ENCODE measurements at places on chromosomes 16 and 17.

GRCh38 chr16:20821682-20822081, 15.4 kb downstream of the REXO5 start:
- no peak for DNase-seq

DNA sequence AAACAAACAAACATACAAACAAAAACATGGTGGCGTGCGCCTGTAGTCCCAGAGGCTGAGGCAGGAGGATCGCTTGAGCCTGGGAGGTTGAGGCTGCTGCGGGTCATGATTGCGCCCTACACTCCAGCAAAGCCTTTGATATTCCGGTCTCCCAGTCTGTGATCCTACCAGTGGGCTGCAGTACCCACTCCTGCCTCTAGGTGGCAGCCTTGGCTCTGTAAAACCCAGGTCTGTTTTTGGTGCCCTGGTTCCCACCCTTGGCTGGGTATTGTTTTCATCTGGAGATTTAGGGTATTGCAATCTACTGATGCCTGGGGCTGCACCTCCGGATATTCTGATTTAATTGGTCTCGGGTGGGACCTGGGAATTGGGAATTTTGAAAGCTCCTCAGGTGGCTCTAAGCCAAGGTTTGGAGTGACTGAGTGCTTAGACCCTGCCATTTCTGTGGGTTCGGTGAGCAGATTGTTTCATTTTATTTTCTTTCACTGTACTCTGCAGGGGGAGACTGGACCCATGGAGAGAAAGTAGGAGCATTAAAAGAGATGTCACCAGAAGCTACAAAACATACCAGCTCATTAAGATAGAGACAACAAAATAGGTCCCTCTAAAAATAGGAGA, 40.5 kb downstream of the MYH3 start:
- peak; percentile 56 for DNase-seq

DNA sequence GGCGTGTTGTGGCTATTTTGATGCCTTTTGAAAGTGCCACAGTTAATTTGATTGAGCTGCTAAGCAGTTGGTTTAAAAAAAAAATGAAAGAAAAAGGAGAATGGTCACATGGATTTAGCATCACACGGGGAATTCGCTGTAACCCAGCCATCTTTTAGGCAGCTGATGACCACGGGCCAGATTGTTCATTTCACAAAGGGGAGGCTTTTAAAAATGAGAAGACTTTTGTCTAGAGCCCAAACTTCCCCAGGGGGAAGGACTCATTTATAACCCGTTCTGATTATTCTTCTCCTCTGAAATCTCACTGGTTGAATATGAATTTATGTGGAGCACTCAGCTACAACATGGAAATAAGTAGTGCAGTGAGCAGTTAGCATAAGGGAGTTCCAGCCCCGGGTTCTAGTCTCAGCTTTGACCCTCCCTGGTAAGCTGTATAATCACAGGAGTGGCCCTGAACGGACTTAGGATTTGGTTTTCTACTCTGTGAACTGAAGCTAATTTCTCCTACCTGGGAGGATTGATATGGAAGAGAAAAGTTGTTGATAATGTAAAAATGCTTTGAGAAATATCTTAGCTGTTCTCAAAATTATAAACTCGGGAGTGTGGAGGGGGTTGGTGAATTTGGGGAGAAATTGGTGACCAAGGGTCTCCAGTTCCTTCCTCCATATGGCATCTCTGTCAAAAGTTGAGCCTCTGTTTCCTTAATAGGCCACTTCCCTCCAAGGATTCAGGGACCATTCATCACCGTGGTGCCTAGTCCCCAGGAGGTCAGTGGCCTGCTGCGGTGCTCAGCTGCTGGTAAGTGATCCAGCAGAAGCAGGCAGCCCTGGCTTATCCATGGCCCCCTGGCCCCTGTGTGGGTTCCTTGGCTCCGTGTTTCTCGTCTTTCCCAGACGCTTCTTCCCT, 76.4 kb upstream of the TBX2 start:
- no peak for DNase-seq

- no peak for DNase-seq
Observed at GRCh38 chr17:41865596-41865893, 322 bp upstream of the KLHL11 start.

- DNase-seq, result no peak
Observed at GRCh38 chr16:1784977-1785845, 2.5 kb downstream of the NUBP2 start.

GRCh38 chr16:80166082-80166481, 374.7 kb upstream of the DYNLRB2 start:
- DNase-seq, result no peak

- no peak for DNase-seq
Observed at GRCh38 chr16:23187341-23187740, 4.8 kb downstream of the SCNN1G start.

- no peak for DNase-seq
Observed at GRCh38 chr16:85541980-85542900, 70.9 kb upstream of the GSE1 start.

- no peak for DNase-seq
Observed at GRCh38 chr17:72381597-72382397, 261.0 kb downstream of the SOX9 start.

DNA sequence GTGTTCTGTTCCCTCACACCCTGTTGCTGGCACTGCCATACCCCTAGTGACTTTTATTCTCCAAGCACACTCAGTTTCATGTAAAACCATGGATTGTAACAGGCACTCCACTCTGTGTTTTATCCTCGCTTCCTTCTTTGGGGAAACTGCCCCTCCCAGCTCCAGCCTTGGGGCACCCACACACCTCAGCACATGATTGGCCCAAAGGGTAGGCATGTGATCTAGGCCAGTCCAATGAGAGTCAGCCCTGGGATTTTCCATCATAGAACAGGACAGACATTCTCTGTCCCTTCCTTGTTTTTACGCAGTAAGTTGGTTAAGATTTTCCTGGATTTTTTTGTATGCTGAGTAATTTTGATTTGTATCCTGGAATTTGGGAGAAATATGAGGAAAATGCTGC, 115.4 kb downstream of the C16orf95 start:
- DNase-seq, result no peak

DNA sequence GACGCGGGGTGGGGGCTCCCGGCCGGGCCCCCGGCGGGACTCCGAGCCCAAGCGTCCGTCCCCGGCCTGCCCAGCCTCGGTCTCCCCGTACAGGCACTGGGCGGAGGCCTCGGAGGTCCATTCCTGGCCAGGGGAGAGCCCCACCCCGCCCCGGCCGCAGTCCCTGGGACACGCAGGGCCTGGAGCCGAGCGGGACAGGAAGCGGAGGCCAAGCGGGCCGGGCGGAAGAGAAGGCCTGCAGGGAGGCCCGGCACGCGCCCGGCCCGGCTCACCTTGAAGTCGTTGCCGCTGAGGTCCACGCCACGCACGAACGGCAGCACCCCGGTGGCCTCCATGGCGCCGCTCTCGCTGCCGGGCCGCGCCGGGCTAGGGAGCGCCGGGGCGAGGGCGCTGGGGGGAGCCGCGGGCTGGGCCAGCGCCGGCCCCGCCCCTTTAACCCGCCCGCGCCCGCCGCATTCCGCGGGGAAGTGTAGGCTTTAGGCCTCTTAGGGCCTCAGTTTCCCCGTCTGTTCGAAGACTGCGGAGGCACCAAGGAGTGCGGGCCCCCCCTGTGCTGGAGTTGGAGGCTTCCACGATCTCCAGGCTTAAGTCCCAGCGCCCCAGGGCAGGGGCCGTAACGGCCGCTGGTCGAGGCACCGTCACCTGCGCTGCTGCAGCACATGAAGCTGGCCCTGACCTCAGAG, at the start of gene FLII:
Gene FLII, minus strand, starts transcription at position 383 of the 683 bp plus-strand sequence. Its CDS starts 48 bp downstream, at position 335.
- DNase-seq, result peak; percentile 51

DNA sequence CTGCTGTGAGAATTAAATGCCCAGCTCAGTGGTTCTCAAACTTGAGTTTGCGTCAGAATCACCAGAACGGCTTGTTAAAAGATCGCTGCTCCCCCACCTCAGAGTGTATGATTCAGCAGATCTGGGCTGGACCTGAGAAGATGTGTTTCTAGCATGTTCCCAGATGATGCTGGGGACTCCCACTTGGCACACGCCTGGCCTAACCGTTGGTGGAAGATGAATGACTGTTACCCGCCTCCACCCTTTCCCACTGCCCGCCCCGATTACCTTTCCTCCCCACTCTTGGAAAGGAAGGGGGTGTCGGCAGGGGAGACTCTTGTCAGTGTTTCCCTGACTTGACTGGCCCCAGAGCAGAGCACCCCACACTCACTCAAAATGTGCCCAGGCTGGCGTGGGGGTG, 29.3 kb upstream of the ABCC3 start:
- no peak for DNase-seq

GRCh38 chr16:9082422-9082821, 9.0 kb upstream of the HAPSTR1 start:
- no peak for DNase-seq

GRCh38 chr16:31536804-31537361, 9.2 kb downstream of the AHSP start:
- no peak for DNase-seq

- DNase-seq, result no peak
Observed at GRCh38 chr16:88333848-88334777, 48.6 kb upstream of the ZNF469 start.

DNA sequence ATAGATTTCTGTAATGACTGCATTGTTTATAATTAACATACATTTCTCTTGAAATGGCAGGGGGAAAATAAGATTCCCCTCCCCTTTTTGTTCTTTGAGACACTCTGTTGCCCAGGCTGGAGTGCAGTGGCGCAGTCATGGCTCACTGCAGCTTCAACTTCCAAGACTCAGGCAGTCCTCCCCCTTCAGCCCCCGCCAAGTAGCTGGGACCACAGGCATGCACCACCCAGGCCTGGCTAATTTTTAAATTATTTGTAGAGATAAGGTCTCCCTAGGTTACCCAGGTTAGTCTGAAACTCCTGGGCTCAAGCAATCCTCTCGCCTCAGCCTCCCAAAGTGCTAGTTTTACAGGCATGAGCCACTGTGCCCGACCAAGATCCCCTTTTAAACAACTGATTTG, 67.7 kb downstream of the KATNIP start:
- no peak for DNase-seq

DNA sequence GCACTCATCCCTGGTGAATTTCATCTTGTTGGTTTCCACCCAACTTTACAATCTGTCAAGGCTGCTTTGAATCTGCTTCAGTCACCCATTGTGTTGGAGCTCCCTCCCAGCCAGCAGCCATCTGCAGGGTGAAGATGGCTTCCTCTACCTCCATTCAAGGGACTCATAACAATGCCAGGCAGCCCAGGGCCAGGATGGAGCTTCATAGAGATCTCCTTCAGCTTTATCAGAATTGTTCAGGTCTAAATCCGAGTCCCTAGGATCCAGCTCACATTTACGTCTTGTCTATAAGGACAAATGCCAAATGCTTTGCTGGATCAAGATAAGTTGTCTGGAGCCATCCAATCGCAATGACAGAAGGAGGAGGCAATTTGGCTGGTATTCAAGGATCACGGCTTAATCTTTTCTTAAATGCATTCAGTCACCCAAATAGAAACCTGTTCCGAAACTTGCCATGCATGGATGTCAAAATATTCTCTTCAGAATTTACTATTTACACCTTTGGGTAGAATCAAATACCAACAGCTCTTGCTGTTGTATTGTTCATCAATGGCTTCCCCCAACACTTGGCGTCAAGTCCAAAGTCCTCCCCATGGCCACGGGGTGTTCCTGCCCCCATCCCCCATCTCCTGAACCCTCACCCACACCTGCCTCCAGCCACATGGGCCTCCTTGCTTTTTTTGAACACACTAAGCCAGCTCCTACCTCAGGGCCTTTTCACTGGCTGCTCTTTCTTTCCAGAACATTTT, 3.8 kb upstream of the FAM171A2 start:
- DNase-seq, result no peak

- DNase-seq, result no peak
Observed at GRCh38 chr16:69941251-69942098, 9.7 kb upstream of the CLEC18A start.

GRCh38 chr16:66269617-66270332, 96.7 kb upstream of the CDH5 start:
- DNase-seq, result no peak

DNA sequence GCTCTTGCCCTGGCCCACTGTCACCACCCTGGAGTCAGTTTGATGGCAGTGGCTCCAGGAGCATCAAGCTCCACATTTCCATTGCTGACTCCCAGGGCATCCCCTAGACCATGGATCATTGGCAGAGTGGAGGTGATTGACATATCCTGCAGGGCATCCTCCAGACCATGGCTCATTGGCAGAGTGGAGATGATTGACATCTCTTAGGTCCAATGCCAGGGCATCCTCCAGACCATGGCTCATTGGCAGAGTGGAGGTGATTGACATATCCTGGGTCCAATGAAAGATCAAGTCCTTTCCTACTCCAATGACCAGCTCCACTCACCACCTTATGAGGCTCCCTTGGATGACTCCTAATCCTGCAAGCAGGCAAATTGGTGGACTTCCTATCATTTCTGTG, 174.3 kb upstream of the NLRP1 start:
- DNase-seq, result no peak

DNA sequence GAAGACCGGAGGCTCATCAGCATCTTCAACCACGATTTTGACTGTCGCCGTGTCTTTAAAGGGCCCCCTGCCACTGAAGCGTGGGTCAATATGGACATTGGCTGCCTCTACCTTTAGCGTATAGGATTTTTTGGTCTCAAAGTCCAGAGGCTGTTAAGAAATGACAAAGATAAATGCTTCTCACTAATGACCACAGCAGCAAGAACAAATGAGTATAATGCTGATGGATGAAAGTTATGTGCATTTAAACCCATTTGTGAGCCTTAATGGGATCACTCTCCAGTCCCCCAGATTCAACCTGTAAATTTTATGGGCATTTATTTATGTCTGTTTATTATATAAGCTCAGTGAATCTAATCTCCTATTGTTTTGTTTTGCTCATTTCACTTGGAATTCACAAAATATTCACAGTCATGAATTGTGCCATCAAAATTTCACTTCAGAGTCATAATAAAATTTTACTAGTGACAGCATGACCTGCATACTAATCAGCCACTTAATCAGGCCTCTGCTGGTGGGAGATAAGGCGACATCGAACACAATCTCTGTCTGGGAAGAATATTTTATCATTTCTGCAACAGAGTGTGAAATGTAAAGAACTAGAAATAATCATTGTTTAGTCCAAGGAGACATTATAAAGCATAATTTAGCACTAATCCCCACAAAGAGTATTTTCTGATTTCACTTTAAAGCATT, 218.5 kb downstream of the CDH8 start:
- no peak for DNase-seq

DNA sequence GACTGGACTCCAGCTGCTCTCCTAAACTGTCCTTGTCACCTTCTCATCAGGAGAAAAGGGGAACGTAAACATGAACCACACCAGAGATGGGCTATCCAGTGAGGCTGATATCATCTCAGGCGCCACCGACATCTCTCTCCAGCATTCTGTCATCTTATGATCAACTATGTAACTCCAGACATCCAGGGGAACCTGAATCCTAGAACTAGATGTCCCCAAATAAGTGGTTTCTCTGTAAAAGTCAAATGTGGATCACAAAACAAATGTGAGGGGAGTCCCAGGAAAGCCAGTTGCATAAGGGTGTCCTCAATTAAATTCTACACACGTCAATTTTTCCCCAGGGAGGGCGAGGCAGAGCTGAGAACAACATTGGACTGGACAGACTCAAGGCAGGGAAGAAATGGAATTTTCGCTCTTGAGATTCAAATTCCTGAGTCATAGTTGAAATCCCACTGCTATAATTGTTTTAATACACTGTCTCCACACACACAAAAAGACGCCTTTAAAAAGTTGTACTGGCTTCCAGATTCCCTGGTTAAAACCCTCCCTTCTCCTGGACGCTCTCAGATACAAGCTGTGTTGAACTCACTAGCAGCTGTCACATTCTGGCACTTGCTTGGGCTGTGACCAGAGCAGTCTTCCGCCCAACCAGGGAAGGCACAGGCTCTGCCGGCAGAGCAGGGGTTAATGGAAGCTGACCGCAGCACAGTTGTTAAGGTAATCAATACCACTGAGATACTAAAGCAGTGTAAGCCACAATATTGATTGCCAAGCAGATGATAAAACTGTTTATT, 62.6 kb downstream of the ZFHX3 start:
- DNase-seq, result no peak

Data from T-helper 2 cell treated with Interferon-gamma antibody and Interleukin-4, amounts not matched to agents 5 μg/mL and 100 μg/mL, for 36 hours (primary cell).